Renal cortical epithelial cell (primary cell): ENCODE measurements at places on chromosomes 5 and 9. TPM values are rescaled to one million over a fixed set of nuclear protein-coding genes. Genes with fewer than 3 reads are reported as not detected.

The GOLPH3 gene
- total RNA-seq: 99.7 and 110 TPM in 2 replicates

The F2R gene
- total RNA-seq: 14.4 and 80.5 TPM in 2 replicates

The KIF4B gene
- total RNA-seq: 0.05 TPM in 1 of 2 replicates, not detected in the other

The TAF11L5 gene
- total RNA-seq: not detected in 2 replicates

The OR13J1 gene
- total RNA-seq: not detected in 2 replicates

The SPATA31A5 gene
- total RNA-seq: not detected in 2 replicates

The ACOT12 gene
- total RNA-seq: 0.10 TPM in 1 of 2 replicates, not detected in the other

The ANKRD31 gene
- total RNA-seq: under 0.01 and 0.25 TPM in 2 replicates

The ASTN2 gene
- 10.8 and 42.2 TPM in 2 replicates for total RNA-seq

The LTC4S gene
- 0.80 TPM in 1 of 2 replicates, not detected in the other for total RNA-seq

The IL9 gene
- not detected in 2 replicates for total RNA-seq

The PCDHB2 gene
- total RNA-seq: 1.6 and 10.1 TPM in 2 replicates

The PTGS1 gene
- 1.9 and 2.4 TPM in 2 replicates for total RNA-seq

The DMRTA1 gene
- total RNA-seq: 2.8 and 5.5 TPM in 2 replicates

The ANGPTL2 gene
- 0.17 and 1.7 TPM in 2 replicates for total RNA-seq

The HAPLN1 gene
- total RNA-seq: not detected in 2 replicates

The NXNL2 gene
- 5.2 and 15.3 TPM in 2 replicates for total RNA-seq

The FAM78A gene
- total RNA-seq: 0.17 and 0.85 TPM in 2 replicates

The SWI5 gene
- total RNA-seq: 15.5 and 22.6 TPM in 2 replicates

The C9 gene
- total RNA-seq: 0.20 TPM in 1 of 2 replicates, not detected in the other

The PPIC gene
- 78.0 and 124 TPM in 2 replicates for total RNA-seq

The GPX3 gene
- total RNA-seq: 5.2 and 102 TPM in 2 replicates

The LCN9 gene
- not detected in 2 replicates for total RNA-seq

The RGS7BP gene
- not detected in 2 replicates for total RNA-seq

The FCN2 gene
- total RNA-seq: not detected in 2 replicates

The SPATA24 gene
- total RNA-seq: 6.6 and 6.9 TPM in 2 replicates

The CCDC183 gene
- total RNA-seq: 0.94 TPM in 1 of 2 replicates, not detected in the other

The NPR3 gene
- total RNA-seq: 2.8 and 16.0 TPM in 2 replicates

The HMCN2 gene
- total RNA-seq: under 0.01 TPM in 1 of 2 replicates, not detected in the other

The SPATA31D4 gene
- not detected in 2 replicates for total RNA-seq

The TTF1 gene
- 13.5 and 18.4 TPM in 2 replicates for total RNA-seq

The ORM2 gene
- total RNA-seq: not detected in 2 replicates
